ENCODE measurements at places on chromosomes 12 and 14. TPM values are rescaled to one million over a fixed set of nuclear protein-coding genes. Genes with fewer than 3 reads are reported as not detected.

- no peak overlapping the region for H3K4me3 ChIP-seq
- H3K4me1 ChIP-seq: no peaks in the 10 kb centered on the region
- H3K27ac ChIP-seq: no peak overlapping the region
- H3K36me3 ChIP-seq: no peaks in the 10 kb centered on the region
These were observed 206.4 kb downstream of the PIK3C2G start for GRCh38 chr12:18467620-18468245.

- peaks cover 4% of the 10 kb centered on the region for H3K4me1 ChIP-seq
- no peaks in the 10 kb centered on the region for H3K27me3 ChIP-seq
- no peak for DNase-seq
- no peak overlapping the region for H3K27ac ChIP-seq
These were observed 116.6 kb downstream of the BCL11B start for GRCh38 chr14:99155173-99156089.

DNA sequence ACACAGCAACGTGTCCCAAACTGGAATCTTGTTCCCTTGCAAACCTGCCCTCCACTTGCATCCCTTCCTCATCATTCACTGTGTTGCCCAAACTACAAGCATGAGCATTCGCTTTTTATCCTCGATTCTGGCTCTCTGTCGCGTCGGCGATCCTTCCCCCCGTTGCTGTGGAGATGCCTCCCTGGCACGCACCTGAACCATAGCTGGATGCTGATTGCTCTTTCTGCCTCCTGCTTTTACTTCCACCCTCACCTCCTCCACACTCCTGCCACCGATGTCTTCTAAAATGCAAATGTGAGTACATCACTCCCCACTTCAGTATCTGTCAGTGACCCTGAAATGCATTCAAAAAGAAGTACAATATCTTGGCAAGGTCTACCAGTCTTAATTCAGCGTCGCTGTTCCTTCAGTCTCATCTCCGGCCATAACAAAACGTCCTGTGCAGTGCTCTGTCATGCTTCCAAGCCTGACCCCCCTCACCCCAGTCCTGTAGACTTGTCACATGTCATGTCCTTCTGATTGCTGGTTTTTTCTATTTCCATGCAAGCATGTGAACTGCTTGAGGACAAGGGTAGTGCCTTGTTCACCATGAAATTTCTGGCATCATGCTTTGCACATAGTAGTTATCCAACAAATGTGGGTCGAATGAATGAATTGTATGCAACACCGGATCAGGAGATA is 2.5 kb upstream of the PPP2R5C start:
- H3K4me3 ChIP-seq: no peak overlapping the region
- H3K27ac ChIP-seq: no peak overlapping the region
- peaks cover 25% of the 10 kb centered on the region for H3K4me1 ChIP-seq
- peaks cover 2% of the 10 kb centered on the region for H3K27me3 ChIP-seq
- no peak for DNase-seq
- H3K36me3 ChIP-seq: no peaks in the 10 kb centered on the region

DNA sequence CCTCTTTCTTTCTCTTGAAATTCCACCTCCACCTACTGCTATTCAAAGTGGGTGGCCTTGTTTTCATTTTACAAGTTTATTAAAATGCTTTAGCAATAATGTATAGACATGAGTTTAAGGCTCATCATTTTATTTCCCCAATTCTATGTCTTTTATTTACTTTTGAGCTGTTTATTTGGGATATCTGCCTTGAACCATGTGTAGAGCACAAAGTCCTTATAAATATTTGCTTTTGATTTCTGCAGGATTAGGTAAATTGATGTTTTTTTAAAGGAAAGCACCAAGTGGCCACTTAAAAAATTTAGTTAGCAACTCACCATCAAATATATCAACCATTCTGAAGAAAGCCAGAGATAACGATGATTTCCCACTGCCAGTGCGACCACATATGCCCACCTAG is 39.8 kb upstream of the KCNJ8 start:
- no peak for DNase-seq
- H3K27ac ChIP-seq: no peak overlapping the region
- no peak overlapping the region for H3K4me3 ChIP-seq

The C12orf50 gene
- total RNA-seq: not detected
